ENCODE measurements at places on chromosomes 6 and 20.
A peak's percentile ranks its signal among the peaks of the same experiment; 100 is the strongest.

DNA sequence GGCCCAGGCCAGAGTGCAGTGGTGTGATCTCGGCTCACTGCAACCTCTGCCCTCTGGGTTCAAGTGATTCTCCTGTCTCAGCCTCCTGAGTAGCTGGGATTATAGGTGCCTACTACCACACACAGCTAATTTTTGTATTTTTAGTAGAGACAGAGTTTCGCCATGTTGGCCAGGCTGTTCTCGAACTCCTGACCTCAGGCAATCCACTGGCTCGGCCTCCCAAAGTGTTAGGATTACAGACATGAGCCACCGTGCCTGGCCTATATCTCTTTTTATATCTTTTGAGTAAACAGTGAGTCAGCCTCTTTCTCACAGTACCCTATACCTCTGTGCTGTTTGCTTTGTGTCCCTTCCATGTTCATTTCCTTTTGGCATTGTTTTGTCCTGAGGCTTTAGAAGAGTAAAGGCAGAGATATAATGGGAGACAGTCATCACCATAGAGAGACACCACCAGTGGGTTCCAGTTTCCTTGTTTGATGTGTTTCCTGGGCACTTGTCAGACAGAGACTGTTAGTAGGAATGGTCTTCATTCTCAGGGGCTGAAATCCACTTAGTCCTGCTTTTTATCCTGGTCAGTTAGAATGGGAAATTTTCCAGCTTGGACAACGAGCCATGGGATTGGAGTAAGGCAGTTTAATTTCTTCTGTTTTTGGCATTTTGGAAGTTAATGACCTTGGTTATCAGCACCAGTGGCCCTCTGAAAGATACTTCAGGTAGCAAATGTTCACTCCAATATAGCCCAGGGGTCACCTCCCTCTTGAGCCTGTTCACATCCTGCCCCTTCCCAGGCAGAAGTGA is 32.2 kb upstream of the ASXL1 start:
- DNase-seq: no peak

DNA sequence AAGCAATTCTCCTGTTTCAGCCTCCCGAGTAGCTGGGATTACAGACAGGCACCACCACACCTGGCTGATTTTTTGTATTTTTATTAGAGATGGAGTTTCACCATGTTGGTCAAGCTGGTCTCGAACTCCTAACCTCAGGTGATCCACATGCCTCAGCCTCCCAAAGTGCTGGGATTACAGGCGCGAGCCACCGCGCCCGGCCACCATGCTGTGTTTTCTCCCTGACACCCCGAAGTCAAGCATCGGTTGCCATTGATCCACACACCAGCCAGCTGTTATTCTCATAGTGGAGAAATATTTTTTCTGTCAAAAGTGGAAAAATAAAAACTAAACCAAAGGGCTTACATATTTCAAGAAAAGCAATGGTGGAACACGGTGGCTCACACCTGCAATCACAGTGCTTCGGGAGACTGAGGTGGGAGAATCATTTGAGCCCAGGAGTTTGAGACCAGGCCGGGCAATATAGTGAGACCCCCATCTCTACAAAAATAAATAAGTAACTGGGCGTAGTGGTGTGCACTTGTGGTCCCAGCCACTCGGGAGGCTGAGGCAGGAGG is 157.4 kb downstream of the ZMYND8 start:
- no peak for DNase-seq

DNA sequence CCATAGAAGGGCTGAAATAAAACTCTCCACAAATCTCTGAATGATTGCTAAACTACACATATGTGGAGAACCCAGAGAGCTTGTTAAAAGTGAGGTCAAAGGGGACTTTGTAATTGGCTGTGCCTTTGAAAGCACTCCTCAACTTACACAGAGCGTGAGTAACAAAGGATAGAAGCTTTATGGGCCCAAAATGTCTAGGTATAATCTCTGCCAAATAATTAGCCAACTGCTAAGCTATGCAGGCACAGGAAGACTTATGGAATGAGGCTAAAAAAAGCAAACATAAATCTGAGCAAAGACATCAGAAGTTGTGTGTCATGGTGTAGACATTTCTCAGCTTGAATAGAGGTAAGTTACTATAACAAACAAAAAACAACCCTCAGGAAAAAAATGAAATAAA is 23.3 kb upstream of the UST start:
- no peak for DNase-seq

DNA sequence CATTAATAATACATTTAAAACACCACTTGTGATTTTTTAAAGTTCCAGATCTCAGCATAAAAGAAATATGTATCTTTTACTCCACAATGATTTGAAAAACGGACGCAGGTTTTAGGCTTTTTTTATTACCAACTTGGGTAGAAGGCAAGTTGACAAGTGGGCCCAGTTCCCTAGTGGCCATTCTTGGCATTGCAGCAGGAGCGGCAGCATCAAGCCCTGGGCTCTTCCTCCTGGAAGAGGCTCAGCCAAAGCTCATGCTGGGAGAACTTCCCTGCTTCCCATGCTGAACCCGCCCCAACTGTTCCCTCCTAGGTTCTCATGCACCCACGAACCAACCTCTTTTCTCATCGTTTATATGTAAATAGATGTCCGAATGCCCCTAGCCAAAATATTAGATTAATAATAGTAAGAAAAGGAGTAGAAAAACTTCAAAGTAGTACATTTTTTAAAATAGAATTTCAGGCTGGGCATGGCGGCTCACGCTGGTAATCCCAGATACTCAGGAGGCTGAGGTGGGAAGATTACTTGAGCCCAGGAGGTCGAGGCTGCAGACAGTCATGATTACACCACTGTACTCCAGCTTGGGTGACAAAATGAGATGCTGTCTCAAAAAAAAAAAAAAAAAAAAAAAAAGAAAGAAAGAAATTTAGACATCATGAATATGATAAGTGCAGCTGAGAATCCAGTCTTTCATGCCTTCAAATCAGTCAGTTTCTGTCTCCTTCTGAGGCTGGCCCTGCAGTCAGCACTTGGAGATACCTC is 18.2 kb upstream of the MYB start:
- DNase-seq: peak; percentile 67

GRCh38 chr6:28207510-28208110 is 17.5 kb upstream of the ZSCAN9 start:
- peak; percentile 46 for DNase-seq

- DNase-seq: peak; percentile 90
These were observed 45.3 kb upstream of the PRELID3B start for GRCh38 chr20:59087829-59088433.

GRCh38 chr6:161033667-161034066 is 42.1 kb downstream of the MAP3K4 start:
- no peak for DNase-seq

DNA sequence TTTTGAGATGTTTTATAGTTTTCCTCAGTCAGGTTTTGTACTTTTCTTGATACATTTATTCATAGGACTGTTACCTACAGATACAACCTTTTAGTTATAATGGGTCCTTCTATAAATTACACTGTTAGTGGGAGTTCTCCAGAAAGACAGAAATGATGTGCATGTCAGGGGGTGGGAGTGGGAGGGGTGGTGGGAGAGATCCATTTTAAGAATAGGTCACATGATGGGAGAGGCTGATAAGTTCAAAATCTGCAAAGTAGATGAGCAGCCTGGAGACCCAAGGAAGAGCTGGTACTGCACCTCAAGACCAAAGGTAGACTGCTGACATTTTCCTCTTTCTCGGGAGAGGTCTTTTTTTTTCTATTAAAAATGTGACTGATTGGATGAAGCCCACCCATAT is 408.0 kb upstream of the GJE1 start:
- DNase-seq: no peak

DNA sequence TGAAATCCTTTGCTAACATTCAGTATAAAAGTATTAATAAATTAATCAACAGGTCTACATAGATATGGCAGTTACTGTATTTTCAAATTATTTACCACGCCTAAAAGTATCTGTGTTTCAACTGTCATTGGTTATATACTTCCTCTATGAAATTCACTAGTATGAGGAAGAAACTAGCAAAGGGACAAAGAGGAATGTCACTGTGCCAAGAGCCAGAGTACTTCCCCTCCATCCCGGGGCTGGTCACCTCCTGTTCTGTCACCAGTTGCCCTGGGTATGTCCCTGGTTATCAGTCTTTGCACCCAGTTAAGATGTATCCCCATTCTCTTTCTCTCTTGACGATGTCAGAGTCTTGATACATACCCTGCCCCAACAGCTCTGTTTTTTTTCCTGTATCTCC is 476.8 kb upstream of the SOX4 start:
- DNase-seq: no peak

DNA sequence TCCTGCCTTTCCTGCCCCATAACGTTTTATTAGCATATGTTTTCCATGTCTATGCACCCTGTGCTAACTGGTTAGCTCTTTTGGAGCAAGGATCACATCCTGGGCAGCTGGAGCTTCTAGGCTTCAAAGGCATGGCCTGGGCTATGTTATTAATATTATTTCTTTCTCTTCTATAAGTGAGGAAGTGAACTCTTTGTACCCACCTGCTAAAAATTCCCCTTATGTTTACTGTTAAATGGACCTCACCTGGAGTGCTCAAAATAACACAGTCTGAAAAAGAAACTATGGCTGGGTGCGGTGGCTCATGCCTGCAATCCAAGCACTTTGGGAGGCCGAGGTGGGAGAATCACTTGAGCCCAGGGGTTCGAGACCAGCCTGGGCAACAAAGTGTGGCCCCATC is 97.8 kb downstream of the TNFAIP3 start:
- no peak for DNase-seq

- DNase-seq: no peak
These were observed 13.9 kb upstream of the ABHD16B start for GRCh38 chr20:63847237-63848002.

DNA sequence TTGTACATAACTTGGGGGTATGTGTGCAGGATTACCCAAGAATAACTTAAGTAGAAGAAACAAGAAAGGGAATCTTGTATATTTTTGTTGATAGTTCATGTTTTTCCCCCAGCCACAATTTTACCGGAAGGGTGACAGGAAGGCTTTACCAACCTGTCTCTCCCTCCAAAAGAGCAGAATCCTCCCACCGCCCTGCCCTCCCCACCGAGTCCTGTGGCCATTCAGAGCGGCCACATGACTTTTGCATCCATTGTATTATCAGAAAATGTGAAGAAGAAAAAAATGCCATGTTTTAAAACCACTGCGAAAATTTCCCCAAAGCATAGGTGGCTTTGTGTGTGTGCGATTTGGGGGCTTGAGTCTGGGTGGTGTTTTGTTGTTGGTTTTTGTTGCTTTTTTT is 22.0 kb downstream of the PRDM1 start:
- DNase-seq: no peak

DNA sequence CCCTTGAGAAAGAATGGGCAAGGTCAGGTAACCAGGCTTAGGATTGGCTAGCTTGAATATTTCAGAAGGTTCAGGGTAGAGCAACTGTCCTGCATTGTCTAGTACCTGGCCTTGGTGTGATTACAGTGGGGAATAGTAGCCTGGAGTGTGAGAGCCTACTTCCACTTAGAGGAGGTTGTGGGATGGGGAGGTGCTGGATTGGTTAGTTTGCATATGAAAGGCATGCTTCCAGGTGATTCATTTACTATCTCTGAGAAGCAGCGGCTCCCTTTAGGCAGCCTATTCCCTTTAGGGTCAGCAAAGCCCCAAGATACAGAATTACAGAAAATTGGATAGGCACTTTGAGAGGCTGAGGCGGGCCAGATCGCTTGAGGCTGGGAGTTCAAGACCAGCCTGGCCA is 25.0 kb upstream of the SCGN start:
- no peak for DNase-seq

- no peak for DNase-seq
These were observed 42.6 kb downstream of the NCOA3 start for GRCh38 chr20:47544240-47544639.

DNA sequence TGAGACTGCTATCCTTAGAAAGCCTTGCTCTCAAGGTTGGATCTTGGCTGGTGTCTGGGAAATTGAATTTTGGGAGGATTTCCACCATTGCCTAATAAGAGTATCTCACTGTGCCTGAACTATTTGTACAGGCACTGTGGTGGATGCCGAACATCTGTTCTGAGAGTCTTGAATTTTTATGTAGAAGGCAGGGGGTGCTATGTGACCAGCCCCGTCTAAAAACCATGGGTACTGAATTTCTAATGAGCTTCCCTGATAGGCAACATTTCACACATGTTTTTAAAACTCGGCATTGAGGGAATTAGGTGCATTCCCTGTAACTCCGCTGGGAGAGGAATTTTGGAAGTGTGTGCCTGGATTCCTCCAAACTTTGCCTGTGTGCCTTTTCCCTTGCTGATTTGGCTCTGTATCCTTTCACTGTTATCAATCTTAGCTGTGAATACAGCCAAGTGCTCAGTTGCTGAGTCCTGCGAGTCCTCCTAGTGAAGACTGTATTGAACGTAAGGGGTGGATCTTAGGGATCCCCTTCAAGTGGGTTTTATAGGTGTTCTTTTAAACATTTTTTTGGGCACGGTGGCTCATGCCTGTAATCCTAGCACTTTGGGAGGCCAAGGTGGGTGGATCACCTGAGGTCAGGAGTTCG is 27.6 kb upstream of the SCAF8 start:
- no peak for DNase-seq

DNA sequence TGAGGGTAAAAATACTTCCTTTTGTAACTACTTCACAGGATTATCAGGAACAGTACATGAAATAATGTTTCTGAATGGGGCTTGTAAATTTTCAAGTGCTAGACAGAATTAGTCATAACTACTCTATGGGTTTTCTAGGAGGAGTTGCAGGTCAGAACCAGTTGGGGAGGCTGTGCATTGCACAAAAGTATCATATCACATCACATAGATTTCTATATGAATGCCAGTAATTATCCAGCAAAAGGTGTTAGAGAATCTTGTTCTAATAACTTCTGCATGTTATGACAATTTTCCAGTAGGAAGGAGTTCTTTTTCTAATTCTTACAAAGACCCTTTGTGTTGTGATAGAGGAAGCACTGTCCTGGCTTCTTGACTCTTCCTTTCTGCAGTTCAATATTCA is 551.6 kb downstream of the COL12A1 start:
- no peak for DNase-seq

DNA sequence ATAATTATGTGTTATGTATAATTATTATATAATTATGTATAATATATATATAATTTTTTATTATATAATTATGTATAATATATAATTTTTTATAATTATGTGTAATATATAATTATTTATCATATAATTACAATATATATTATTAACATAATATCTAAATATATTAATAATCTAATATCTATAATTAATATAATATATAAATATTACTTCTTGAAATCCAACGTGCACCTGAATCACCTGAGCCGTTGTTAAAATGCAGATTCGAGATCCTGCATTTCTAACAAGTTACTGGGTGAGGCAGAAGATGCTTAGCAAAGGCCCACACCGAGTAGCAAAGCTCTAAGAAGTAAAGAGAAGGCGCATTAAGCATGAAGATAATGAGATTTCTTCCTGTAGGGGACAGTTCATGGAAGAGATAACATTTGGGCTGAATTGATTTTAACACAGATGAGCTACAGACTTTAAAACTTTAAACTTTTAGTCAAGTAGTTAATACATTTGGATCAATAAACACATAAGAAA is 406.4 kb upstream of the PLCB4 start:
- DNase-seq: no peak

GRCh38 chr6:106199998-106200397 is 113.9 kb downstream of the PRDM1 start:
- DNase-seq: no peak

- DNase-seq: no peak
These were observed 61.4 kb upstream of the ASIP start for GRCh38 chr20:34179637-34180360.

All from activated T-cell treated with anti-CD3 and anti-CD28 coated beads, Interleukin-2, amount 50 U/mL, for 48 hours (primary cell).